AG08395 (cell line): ENCODE measurements at places on chromosomes 2 and 18.

GRCh38 chr2:98558852-98559530, 49.3 kb downstream of the COA5 start:
- no peak for DNase-seq

DNA sequence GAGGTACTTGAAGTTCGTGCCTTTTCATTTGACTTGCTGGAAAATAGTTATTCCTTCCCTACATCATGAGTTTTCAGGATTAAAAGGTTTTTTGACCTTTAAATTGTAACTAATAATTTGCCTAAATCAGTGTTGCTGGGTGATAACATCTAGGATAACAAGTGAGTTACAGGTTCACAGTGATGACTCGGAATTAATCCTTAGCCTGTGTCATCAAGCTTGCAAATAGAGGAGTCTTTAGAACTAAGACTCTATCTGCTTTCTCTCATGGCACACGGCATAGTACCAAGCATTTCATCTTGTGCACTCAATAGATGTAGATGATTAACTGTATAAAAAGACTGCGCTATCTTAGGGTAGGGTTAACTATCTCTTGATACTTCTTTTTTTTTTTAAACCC, 79.5 kb downstream of the CAMKMT start:
- peak; percentile 5 for DNase-seq

DNA sequence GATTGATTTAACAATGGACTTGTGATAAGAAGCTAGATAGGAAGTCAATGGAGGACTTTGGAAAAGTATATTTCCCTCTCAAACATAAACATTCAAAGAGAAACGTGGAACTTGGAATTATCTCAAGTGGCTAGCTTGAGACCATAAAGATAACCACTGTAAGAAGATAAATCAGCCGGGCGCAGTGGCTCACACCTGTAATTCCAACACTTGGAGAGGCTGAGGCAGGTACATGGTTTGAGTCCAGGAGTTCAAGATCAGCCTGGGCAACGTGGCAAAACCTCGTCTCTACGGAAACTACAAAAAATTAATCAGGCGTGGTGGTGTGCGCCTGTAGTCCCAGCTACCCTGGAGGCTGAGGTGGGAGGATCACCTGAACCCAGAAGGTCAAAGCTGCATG, 405.9 kb upstream of the ACVR2A start:
- no peak for DNase-seq

DNA sequence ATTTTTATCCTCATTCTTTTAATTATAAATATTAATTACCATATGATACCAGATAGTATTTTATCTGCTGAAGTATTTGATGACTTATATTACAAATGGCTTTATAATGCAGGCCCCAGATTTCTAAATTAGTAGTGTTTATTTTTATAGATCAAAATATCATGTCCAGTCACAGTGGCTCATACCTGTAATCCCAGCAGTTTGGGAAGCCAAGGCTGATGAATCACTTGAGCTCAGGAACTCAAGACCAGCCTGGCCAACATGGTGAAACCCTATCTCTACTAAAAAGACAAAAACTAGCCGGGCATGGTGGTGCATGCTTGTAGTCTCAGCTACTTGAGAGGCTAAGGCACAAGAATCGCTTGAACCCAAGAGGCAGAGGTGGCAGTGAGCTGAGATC, 100.1 kb upstream of the ARHGAP15 start:
- DNase-seq: no peak

DNA sequence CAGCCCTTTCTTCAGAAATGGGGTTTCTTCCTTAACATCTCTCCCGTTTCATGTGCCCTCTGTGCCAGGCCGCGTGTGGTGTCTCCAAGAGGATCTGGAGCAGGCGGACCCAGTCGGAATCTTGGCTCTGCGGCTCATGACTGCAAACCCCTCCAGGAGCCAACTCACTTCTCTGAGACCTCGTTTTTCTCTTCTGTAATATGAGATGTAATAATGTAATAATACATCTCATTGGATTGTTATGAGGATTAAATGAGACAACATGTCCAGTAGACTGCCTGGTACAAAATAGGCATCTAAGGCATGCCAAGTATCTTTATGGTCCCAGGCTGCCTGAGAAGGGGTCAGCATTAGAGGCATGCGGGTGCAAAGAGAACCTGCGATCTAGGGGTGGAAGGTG, 221.3 kb upstream of the REV1 start:
- peak; percentile 11 for DNase-seq

DNA sequence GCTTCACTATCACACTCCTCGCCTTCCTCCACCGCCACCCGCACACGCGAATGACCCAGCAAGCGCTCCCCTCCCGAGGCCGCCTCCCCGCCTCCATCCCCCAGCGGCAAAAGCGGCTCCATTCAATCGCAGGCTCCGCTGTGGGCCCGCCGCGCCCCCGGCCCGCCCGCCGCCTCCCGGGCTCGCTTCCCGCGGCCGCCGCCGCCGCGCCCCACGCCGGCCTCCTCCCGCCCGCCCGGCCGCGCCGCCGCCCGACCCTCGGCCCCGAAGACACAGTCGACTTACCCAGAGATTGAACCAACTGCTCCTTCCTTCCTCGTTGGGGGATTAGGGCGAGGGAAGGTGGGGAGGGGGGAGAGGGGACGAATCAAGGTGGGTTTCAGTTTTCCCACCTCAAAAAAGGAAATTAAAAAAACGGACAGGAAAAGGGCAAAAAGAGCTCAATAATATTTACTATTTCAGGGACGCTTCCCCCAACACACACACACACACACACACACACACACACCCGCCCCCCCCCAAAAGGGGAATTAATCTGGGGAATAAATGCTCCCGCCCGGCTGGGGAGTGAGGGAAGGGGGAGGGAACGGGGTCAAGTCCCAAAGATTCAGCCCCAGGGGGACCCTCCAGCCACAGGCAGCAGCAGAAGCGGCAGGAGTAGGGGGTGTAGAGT, 743 bp downstream of the XPO1 start:
- DNase-seq: peak; percentile 7

- DNase-seq: no peak
Observed at GRCh38 chr18:26103579-26103978, 13.2 kb upstream of the SS18 start.

DNA sequence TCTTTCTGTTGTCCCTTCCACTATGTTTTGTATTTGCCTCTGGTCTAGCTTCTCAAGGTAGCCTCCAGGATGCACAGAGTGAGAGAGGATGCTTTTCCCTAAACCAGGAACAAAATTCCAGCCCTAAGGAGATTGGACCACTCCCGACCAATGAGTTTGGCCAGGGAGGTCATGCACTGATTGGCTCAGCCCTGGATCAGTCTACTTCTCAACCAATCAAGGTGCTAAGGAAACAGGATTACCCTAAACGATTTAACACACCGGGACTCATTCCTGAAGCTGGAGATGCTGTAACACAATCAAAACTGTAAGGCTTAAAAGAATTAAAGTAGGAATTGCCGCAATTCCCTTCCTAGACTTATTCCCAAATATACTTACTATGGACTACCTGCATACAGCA, 34.2 kb upstream of the NR4A2 start:
- no peak for DNase-seq

- DNase-seq: no peak
Observed at GRCh38 chr2:181310967-181311366, 146.2 kb upstream of the ITGA4 start.

DNA sequence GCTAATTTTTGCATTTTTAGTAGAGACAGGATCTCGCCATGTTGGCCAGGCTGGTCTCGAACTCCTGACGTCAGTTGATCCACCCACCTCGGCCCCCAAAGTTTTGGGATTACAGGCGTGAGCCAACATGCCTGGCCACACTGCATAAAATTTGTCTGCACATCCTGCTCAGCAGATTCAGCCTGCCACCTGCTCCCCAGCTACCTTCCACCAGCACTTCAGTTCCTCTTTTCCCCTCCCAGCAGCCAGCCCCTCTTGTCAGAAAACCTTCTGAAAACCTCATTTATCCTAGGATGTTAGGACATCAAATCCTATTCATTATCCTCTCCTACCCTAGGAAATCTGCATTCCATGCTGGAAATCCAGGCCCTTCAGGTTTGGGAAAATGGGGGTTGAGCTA, 99.4 kb upstream of the STPG4 start:
- no peak for DNase-seq

DNA sequence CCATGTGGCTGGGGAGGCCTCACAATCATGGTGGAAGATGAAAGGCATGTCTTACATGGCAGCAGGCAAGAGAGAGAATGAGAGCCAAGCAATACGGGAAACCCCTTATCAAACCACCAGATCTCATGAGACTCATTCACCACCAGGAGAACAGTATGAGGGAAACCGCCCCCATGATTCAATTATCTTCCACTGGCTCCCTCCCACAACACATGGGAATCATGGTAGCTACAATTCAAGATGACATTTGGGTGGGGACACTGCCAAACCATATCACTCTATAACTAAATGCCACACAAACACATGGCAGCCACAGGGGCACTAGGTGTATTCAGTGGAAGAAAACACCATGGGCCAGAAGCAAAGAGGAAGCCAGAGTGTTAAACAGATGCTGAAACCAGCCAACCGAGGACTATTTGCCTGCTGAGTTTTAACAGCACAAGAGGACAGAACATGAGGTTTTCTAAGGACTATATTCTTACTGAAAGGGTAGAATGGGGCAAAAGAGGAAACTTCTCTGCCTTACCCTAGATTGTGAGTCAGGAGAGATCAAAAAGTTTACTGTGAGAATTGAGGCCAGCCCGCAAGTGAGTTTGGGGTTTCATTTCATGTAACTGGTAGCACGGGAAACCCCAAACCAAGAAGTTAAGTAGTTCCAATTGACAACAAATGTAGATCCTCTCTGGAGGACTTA, 49.2 kb downstream of the SIGLEC15 start:
- DNase-seq: no peak

DNA sequence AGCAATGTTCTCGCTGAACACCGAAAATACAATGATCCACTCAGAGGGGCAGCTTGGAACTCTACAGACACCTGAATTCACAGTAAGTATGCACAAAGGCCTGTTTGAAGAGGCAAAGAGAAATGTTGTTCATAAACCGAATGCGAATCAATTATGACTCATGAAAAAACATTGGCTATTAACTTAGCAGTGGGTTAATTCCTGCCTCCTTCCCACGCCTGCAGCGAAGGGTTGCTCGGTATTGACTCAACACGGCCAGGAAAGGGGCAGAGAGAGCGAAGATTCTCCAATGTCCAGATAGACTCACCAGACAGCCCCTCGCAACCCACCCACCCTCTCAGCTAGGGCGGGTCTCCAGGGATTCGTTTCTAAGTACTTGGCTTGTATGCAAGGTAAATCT, 9.4 kb downstream of the CRACDL start:
- DNase-seq: no peak

DNA sequence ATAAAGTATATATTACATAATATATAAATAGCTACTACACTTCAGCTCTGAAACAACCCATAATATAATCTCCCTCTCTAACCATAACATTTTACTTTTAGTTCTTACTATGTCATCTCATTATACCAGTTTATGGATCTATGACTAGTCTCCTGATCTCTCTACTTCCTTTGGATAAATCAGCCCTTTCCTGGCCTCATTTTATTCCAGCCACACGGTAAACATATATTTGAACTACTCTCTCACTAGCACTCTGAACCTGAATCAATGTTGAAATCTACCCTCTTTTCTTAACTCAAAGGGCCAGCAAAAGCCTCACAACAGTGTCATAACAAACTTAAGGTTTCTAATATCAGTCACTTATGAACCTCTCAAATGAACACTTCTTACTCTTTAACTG, 62.6 kb downstream of the BAZ2B start:
- DNase-seq: no peak

- DNase-seq: no peak
Observed at GRCh38 chr2:98868548-98869271, 67.3 kb downstream of the CRACDL start.

GRCh38 chr2:169709981-169710380, 15.7 kb downstream of the PHOSPHO2 start:
- DNase-seq: no peak

DNA sequence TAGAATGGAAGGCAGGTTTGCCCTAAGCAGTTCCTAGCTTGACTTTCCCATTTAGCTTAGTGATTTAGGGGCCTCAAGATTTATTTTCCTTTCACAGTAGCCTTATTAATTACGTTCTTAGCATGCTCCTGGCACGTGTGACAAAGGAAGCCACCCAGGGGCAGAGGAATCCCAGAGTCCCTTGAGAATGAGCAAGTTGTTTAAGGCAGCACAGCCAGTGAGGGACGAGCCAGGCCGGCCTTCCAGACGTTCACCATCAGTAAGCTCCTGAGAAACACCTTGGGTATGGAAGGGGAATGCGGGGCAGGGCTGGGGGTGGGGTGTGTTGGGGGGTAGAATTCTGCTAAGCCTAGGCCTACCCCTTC, 76.3 kb downstream of the SOWAHC start:
- DNase-seq: no peak

GRCh38 chr2:225310745-225311144, 88.8 kb upstream of the NYAP2 start:
- DNase-seq: no peak

- no peak for DNase-seq
Observed at GRCh38 chr18:35408843-35409261, 31.7 kb upstream of the ZNF396 start.

- DNase-seq: no peak
Observed at GRCh38 chr2:1673160-1673944, 71.0 kb downstream of the PXDN start.

DNA sequence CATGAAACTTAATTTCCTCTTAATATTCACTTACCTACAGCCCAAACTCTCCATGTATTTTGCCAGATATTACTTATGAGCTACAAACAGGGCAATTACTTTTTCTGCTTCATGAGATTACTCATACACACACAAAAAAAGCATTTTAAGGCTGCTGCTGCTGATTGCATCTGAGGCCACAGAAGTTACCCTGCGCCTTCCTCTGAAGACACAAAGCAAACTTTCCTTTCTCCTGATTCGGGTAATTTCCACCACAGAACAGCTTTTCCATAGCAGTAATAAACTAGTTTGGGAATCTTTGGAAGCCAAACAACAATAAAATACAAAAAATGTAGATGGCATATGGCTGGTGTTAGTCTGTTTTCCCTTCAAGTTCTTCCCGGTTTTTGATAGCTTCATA, 6.2 kb downstream of the TTC32 start:
- DNase-seq: no peak

DNA sequence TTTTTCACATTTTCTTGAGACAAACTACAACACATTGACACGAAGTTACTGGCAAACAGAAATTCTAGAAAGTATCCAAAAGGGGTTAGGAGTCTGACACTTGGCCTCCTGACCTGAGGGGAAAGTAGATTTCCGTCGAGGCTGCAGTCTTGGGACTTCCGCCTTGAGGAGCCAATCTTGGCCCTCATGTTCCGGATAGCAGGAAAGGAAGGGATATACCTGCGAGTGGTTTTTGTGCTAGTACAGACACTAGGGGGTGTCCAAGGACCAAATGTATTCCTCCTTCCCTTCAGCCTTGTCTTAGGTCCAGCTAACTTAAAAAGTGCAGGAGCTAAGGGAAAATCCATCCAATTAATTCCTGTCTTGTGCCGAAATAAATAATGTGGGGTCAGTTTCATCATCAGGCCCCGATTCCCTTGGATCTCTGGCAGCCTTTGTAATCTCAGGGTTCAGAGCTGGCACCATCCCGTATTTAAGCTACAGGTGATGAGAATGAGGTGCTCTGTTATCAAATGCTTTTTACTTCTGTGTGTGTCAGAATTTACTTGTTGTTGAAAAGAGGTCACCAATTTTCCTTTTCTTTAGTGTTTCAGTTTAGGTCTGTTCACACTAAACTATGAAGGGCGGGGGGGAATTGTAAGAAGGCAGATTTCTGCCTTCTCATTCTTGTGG, 330.2 kb upstream of the FANCL start:
- peak; percentile 46 for DNase-seq
